ENCODE measurements at places on chromosomes 3 and 15.

DNA sequence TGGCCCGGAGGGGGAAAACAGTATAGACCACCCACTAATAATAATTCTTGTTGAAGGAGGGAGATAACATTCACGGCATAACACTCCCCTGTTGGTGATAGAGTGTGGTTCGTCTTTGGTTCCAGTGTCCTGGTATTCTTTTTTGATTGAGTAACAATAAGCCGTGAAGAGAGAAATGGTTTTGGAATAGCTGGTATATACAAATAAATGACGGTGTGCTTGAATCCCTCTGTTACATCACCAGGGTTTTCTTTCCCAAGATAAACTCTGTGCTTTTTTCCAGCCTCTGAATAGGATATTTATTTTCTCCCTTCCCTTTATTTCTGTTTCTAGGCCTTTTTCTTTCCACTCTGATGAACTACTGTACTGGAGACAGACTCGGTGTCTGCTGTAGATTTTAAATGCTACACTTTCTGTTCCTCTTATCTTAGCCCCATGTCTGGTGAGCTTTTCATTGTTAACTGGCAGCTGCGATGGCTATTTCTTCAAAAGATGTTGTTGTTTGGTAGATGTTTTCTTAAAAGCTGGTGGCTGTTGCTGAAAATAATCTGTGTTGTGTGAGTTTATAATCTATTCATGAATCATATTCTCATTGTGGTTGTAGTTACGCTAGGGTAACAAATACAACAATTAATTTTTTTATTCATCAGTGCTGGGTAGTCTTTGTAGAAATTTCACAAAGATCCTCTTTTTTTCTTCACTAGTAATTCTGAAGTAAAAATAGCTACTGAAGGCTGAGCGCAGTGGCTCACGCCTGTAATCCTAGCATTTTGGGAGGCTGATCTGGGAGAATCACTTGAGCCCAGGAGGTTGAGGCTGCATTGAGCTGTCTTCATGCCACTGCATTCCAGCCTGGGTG lies 15.5 kb upstream of the SCAANT1 start:
- no peak for DNase-seq

GRCh38 chr3:29429055-29429679 lies 148.3 kb downstream of the RBMS3 start:
- DNase-seq: no peak

GRCh38 chr3:19735111-19735510 lies 198.9 kb downstream of the EFHB start:
- peak; percentile 19 for DNase-seq

DNA sequence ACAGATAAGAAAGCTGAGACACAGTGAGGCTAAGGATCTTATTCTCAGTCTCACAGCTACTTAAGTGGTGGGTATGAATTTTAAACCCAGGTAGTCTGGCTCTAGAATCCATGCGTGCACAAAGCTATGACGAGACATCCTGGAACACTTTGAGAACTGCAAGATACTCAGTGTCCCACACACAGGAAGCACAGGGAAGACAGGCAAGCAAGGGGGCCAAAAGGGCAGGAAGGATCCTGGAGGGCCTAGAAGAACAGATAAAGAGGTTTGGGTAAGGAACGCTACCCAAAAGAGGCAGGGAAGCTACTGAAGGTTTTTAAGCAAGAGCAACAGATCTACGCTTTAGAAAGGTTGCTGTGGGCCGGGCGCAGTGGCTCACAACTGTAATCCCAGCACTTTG lies 99.1 kb upstream of the HES1 start:
- DNase-seq: no peak

DNA sequence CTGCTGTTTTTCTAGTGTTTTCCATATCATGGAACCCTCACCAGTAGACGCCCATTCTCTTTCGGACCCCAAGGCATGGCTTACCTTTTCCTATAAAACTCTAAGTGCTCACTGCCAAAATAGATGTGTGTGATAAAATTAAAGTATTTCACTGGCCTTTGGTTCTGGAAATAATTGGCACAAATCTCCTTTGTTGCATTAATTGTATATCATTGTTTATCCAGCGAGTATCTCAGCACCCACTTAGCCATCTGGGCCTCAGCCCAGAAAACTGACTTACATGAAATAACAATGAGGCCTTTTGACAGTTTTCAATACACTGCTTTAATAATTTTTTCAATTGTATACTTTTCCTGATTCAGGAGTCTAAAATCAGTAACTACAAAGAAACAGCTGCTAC lies 105.1 kb downstream of the MECOM start:
- DNase-seq: no peak

- DNase-seq: no peak
These were observed 26.3 kb downstream of the DPH6 start for GRCh38 chr15:35519541-35520149.

DNA sequence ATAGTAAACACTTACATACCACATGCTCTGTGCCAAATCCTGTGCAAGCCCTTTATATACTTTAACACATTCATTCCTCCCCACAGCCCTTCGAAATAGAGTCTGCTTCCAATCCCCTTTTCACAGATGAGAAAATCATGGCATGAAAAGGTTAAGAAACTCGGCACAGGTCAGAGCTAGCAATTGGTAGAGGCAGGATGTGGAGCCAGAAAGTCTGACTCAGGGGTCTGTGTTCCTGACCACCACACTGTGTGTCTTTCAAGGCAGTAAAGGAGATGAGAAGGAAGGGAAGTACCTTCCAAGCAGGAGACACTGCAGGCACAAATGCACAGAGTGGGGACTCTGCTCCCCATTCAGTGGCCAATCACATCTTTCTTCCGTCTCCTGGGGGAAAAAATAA lies 61.1 kb downstream of the SCN11A start:
- no peak for DNase-seq

DNA sequence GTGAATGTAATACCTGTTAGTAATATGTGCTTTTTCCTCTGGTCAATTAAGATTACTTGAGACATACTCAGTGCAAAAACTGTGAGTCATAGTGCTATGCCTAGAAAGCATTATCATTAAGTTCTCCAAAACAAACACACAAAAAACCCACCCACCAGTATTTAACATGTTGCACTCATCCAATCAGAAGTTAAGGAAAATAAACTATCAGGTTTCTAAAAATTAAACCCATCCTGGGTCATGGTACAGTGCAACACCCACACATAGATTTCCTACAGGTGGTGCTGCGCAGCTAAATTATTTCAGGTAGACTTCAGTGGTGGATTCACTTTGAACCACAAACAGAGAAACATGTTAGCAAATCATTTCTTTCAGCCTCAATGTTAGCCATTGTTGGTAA lies 264.4 kb upstream of the VEPH1 start:
- DNase-seq: no peak

- DNase-seq: no peak
These were observed 58.5 kb upstream of the KLF13 start for GRCh38 chr15:31268108-31268501.

- no peak for DNase-seq
These were observed 89.6 kb downstream of the MITF start for GRCh38 chr3:69828817-69829216.
